CD4-positive, alpha-beta T cell treated with Interleukin-17A for 1 hour (primary cell): ENCODE measurements at places on chromosomes 3 and 15.

GRCh38 chr3:126835472-126836219 is 131.6 kb downstream of the CHCHD6 start:
- no peak for DNase-seq

GRCh38 chr3:159555205-159555604 is 433.4 kb upstream of the IL12A start:
- no peak for DNase-seq

- no peak for DNase-seq
Measured at GRCh38 chr15:66855041-66855440, 153.0 kb downstream of the SMAD6 start.

- DNase-seq: peak; percentile 59
Measured at GRCh38 chr3:48232734-48233133, 8.2 kb upstream of the ZNF589 start.

- no peak for DNase-seq
Measured at GRCh38 chr3:117761703-117762620, 1052.4 kb downstream of the TUSC7 start.

DNA sequence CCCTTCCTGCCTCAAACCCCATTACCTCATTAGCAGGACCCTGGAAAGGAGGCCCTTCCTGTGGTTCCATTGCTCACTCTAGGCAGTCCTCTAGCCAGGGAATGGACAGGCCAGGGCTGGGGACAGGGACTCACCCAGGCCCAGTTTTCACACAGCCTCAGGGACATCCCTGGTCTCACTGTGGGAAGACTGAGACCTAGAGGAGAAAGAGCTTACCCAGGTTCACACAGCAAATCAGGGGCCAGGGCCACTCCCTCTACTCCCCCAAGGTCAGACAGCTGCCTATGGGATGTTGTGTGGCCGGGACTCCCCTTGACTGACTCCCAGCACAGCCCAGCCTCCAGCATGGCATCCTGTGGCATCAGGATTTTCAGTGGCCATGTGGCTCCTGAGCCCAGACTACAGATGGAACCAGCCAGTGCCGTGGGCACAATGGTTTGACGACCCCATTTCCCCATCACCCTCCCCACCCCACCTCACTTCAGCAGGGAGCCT is 49.3 kb downstream of the ADAMTS7 start:
- DNase-seq: no peak

DNA sequence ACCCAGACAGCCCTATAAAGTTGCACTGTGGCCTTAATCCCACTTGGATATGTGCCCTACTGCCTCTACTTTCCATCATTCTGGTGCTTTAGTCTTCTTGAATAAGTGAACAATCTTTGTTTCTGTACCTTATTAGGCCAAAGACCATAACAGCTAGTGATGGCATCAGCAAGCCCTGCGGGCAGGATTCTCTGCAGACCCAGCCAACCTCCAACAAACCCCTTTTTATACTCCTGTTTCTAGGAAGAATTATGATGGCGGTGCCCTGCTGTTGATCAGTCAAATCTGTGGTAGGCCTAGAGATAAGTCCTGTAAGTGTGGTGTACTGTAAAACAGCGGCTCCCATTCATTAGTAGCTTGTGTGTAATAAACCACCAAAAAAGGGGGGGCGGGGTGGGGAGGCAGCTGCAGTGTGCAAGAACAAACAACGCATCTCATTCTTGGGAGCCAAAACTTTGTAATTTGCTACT is 40.5 kb downstream of the SOX2 start:
- no peak for DNase-seq

GRCh38 chr3:176431991-176432390 is 765.3 kb downstream of the TBL1XR1 start:
- no peak for DNase-seq

DNA sequence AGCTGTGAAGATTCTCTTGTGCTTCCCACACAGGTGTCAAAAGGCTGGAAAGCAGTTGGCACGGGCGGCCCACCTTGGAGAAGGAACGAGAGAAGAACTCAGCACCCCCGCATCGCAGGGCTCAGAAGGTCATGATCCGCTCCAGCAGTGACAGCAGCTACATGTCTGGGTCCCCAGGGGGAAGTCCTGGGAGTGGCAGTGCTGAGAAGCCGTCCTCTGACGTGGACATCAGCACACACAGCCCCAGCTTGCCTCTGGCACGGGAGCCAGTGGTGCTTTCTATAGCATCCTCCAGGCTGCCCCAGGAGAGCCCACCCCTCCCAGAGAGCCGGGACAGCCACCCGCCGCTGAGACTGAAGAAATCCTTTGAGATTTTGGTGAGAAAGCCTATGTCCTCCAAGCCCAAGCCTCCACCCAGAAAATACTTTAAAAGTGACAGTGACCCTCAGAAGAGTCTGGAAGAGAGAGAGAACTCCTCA is 31.4 kb downstream of the STARD5 start:
- DNase-seq: peak; percentile 69

DNA sequence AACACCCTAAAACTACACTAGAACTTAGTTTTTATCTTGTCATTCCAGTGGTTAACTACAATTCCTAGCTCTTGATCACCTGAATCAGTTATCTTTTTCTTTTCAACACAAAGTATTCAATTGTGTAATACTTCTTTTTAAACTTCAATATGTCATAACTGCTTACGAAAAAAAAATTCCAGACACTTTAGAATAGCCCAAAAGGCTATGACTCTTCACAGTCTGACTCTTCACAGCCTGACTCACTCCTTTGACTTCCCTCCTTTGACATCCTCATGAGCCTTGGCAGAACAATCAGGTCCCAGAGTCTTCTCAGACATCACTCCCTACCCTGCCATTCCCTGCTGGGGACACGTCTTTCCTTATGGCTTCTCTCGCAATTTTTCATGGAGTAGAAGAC is 727.1 kb downstream of the ROBO1 start:
- DNase-seq: no peak

GRCh38 chr3:46070595-46071093 is 43.4 kb upstream of the XCR1 start:
- DNase-seq: peak; percentile 45

DNA sequence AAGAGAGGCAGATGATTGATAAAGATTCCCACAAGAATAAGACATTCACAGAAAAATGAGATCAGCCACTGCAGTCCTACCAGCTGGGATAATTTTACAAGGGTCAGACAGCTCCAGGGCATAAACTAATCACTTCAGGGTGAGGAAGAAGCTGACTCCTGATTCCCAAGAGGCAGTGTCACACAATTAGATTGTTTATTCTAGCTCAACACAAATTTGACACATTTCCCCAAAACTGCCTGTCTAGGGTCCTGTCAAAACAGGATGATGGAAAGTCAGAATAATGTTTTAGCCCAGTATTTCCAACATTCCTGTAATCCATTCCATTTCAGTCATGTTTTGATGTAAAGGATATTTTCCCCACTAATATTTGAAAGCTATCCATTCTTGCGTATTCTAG is 110.8 kb downstream of the TNIK start:
- DNase-seq: no peak

GRCh38 chr15:69926006-69926405 is 171.7 kb downstream of the TLE3 start:
- DNase-seq: no peak

GRCh38 chr15:47987908-47988532 is 132.8 kb upstream of the SLC24A5 start:
- peak; percentile 24 for DNase-seq

DNA sequence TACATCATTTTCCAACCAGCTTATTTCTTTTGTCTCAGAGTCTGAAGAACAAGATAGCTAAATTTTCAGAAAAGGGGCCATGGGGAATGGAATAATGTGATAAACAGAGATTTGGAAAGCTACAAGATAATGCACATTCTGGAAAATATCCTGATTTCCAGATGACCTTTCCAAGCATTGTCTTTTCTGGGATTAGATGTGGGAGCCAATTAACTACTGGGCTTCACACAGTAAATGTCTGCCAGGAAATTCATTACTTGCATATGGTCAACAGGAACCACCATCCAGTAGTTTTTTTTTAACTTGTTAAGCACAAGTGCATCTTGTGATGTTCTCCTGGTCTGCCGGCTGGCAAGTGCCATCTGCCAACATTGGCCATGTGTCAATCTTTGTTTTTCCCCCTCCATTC is 131.1 kb upstream of the BFSP2 start:
- DNase-seq: no peak

DNA sequence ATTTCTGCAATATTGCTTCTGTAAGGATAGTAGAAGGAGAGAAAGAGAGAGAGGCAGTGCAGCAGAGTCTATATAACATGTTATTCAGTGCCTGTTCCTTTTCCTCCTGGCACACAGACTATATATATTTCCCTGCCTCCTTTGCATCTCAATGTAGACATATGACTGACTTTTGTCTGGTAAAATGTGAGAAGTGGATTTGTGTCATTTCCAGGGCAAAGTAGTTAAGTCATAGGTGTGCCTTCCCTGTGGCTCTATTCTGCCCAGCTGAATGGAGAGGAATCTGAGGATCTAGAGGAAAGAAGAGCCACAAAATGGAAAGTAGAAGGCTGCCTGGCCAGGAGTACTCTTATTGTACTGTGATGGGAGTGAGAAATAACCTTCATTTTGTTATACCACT is 54.6 kb upstream of the CADPS start:
- DNase-seq: no peak

DNA sequence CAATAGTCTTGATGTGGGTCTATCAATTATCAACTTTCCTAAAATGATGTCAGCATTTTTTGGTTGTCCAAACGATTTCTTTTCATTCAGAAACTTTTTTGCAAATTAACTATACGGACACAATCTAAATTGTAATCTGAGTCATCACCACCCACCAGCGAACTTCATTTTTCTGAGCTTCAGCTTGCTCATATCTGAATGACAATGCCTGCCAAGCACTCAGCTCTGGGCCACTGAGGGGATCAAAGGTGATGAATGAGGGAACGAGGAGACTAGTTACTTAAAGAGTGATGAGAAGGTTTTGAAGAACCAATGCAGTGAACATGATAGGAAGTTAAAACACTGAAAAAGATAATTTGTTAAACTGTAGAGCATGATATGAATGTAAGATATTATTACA is 14.9 kb upstream of the TBC1D23 start:
- DNase-seq: no peak

GRCh38 chr3:153145454-153145853 is 16.6 kb upstream of the RAP2B start:
- no peak for DNase-seq

- DNase-seq: no peak
Measured at GRCh38 chr15:77852241-77853007, 219.7 kb upstream of the LINGO1 start.

DNA sequence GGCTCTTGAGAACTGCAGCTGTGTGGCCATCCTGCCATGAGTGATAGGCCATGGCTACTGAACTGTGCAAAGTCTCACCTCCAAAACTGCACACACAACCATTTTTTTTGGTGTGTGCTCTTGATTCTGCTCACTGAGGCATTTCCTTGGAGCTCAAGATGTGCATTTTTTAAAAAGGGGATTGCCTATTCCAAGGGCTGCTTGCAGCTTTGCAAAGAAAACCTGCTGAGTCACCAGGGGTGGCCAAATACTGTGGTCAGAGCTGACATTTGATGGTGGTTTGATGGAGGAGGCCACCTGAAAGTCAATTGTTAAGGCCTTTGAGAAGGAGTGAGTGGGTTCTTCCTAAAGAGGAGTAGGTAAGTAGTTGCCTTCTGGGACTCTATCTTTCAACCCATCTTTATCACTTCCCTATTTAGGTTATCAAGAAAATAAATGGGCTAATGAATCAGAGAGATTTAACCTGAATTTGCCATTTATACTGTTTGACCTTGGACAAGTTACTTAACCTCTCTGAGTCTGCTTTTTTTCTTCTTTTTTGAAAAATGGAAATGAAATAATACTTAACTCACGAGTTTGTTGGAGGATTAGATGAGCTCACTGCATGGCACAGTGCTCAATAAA is 87.9 kb downstream of the CHST2 start:
- no peak for DNase-seq

GRCh38 chr15:82680200-82681102 is 29.2 kb downstream of the AP3B2 start:
- DNase-seq: peak; percentile 86

GRCh38 chr3:157263027-157263426 is 103.1 kb upstream of the CCNL1 start:
- no peak for DNase-seq

DNA sequence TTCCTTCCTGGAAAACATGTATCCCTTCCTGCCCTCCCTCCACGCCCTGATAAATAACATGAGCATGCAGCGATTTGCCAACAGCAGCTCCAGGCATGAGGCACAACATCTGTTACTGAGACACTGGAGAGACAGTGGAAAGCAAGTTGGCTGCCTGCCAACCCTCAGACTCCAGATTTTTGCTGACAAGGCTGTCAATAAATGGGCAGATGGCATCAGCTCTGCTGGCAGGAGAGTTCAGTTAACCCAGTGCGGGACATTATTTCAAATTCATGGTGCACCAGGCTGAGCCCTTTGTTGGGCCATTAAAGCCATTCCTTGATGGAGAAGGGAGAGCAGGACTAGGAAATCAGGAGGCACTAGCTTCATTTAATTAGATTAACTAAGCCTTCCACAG is 293.3 kb downstream of the MEX3B start:
- DNase-seq: no peak

GRCh38 chr3:107450254-107450893 is 72.4 kb upstream of the BBX start:
- no peak for DNase-seq

GRCh38 chr3:123372686-123373473 is 76.0 kb downstream of the ADCY5 start:
- no peak for DNase-seq

GRCh38 chr3:197337656-197338055 is 39.2 kb upstream of the DLG1 start:
- no peak for DNase-seq

GRCh38 chr3:72445827-72446217 is 402.4 kb downstream of the SHQ1 start:
- DNase-seq: no peak

DNA sequence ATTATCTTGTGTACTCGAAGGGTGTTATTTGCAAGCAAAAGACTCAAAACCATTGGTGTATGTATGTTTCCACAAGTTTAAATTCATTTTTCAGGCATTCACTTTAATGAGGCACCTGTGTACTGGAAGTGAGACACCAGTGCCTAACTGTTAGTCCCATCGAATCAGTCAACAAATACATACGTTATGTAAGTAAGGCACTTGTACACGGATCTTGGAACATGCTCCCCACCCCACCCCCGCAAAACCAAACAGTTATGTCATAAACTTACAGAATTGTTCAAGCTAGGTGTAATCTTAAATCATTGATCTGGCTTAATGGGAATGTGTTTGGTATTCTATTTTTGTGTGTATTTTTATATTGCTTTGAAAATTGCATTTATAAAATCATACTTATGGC is 17.1 kb downstream of the LRRC28 start:
- no peak for DNase-seq

DNA sequence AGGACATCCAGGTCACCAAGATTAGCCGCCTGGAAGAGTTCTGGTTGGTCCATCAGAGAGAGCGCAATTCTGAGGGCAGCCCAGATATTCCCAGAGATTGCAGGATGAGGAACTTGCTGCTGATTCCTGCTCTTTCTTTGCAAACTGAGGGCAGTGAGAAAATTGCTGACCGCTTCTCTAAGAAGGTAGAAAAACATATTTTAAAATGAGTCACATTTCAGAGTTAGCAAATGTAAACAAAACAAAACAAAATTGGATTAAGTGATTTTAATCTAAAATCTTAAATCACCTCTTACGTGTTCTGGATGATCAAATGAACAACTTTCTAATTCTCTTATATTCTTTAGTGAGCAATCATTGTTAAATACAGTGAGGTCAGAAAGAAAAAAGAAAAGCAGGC is 149.0 kb downstream of the USP13 start:
- no peak for DNase-seq

GRCh38 chr3:32492684-32493436 is 9.8 kb downstream of the CMTM6 start:
- no peak for DNase-seq

- no peak for DNase-seq
Measured at GRCh38 chr3:123480428-123480827, 31.5 kb upstream of the ADCY5 start.
